ENCODE measurements at places on chromosomes 12 and 14.

GRCh38 chr14:103436533-103436932 is 51.3 kb downstream of the MARK3 start:
- no peak overlapping the region for H3K4me3 ChIP-seq
- peak overlapping the region; percentile 36 for H3K27ac ChIP-seq
- no peak for DNase-seq
- peaks cover 2% of the 10 kb centered on the region for H3K4me1 ChIP-seq

- H3K4me1 ChIP-seq: no peaks in the 10 kb centered on the region
- DNase-seq: no peak
- no peaks in the 10 kb centered on the region for H3K27me3 ChIP-seq
- H3K4me3 ChIP-seq: no peak overlapping the region
Measured at GRCh38 chr12:47698055-47698454, 7.8 kb downstream of the RPAP3 start.

- peaks cover 63% of the 10 kb centered on the region for H3K4me1 ChIP-seq
- peaks cover 84% of the 10 kb centered on the region for H3K36me3 ChIP-seq
- H3K4me3 ChIP-seq: peak overlapping the region; percentile 76
- no peak for DNase-seq
- H3K27me3 ChIP-seq: no peaks in the 10 kb centered on the region
Measured at GRCh38 chr12:128797119-128798118, 26.3 kb downstream of the SLC15A4 start.

- H3K4me1 ChIP-seq: no peaks in the 10 kb centered on the region
- DNase-seq: no peak
- no peak overlapping the region for H3K4me3 ChIP-seq
- H3K36me3 ChIP-seq: no peaks in the 10 kb centered on the region
Measured at GRCh38 chr12:74119811-74120362, 417.7 kb upstream of the ATXN7L3B start.

DNA sequence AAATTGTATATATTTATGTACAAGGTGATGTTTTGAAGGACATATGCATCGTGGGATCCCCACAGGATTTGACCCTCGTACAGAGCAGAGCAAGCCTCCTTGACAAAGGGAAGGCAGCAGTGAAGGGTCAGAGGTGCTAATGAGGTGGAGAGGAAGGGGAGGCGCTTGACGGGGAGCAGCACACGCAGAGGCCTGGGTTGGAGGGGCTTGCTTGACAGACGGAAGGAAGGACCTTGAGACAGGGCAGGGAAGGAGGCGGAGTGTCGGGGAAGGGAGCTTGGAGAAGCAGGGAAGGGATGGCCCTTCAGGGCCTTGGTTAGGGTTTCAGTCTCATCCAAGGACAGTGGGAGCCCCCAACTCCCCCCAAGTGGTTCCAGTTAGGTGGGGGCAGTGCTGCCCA is 52.6 kb downstream of the ZNF664 start:
- H3K27me3 ChIP-seq: no peaks in the 10 kb centered on the region
- DNase-seq: no peak
- H3K27ac ChIP-seq: no peak overlapping the region
- no peaks in the 10 kb centered on the region for H3K36me3 ChIP-seq

GRCh38 chr14:45811155-45811554 is 558.2 kb upstream of the MIS18BP1 start:
- no peak overlapping the region for H3K4me3 ChIP-seq
- H3K36me3 ChIP-seq: no peaks in the 10 kb centered on the region
- no peak overlapping the region for H3K27ac ChIP-seq
- no peaks in the 10 kb centered on the region for H3K4me1 ChIP-seq

GRCh38 chr14:66920196-66920595 is 269.0 kb upstream of the GARIN2 start:
- H3K4me1 ChIP-seq: no peaks in the 10 kb centered on the region
- no peak overlapping the region for H3K4me3 ChIP-seq
- H3K27ac ChIP-seq: no peak overlapping the region
- H3K36me3 ChIP-seq: peaks cover 7% of the 10 kb centered on the region
- H3K27me3 ChIP-seq: no peaks in the 10 kb centered on the region

Measured in effector memory CD8-positive, alpha-beta T cell (primary cell).